GF-D8 (cell line): ENCODE measurements at places on chromosomes 3 and 15.
A peak's percentile ranks its signal among the peaks of the same experiment; 100 is the strongest.

- DNase-seq: no peak
Observed at GRCh38 chr3:151896246-151897012, 23.0 kb downstream of the SUCNR1 start.

GRCh38 chr3:188573291-188573940 is 419.5 kb downstream of the LPP start:
- no peak for DNase-seq

DNA sequence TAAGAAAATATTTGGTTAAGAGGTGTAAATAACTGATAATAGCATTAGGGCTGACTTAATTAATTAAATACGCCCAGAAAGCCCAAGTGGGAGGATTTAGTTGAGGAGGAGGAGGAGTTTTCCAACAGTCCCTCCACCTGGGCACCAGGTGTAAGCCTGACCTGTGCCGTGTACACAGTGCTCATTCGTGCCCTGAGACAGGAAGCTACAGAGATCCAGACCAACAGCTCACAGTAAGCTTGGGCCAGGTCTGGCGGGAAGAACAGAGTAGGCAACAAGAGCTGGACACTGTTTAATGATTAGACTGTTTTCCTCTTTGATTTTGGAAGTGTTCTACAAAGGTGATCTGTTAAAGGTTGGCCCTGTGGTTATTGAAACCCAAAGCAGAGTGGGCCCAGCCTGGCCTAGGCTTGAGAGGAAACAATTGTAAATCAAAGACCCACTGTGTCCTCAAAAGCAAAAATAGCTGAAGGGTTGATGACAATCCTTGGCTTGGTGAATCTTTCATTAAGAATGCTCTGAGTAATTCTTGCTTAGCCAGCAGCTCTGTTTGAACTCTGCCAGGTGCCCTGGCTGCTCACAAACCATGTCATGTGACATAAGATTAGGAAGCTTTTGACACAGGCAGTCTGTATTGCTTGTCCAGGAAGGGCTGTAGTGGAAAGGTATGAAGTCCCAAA is 13.8 kb downstream of the SQOR start:
- no peak for DNase-seq

- no peak for DNase-seq
Observed at GRCh38 chr15:74206801-74207281, 4.3 kb upstream of the STRA6 start.

DNA sequence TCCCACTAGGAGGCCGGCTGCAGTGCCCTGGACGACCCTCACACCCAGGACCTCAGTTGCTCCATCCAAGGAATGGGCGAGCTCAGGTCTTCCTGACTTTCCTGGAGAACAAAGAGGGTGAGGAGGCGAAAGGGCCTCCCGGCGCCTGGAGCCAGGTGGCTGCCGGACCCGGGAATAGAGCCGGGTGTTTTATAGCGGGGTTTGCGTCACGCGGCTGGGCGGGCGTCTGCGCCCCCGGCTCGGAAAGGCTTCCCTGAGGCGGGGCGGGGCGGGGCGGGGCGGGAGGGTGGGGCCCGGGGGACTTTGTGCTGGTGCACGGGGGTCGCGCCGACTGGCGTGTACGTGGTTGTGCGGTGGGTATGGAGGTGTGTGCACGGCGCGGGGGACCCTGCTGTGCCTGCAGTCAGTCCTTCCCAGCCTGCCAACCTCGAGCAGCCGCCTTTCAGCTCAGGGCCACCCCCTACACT is 4.6 kb upstream of the PRKCD start:
- DNase-seq: no peak

GRCh38 chr3:7973006-7973405 is 528.6 kb upstream of the LMCD1 start:
- DNase-seq: no peak

- DNase-seq: no peak
Observed at GRCh38 chr3:23807424-23808015, 1.8 kb downstream of the UBE2E1 start.

DNA sequence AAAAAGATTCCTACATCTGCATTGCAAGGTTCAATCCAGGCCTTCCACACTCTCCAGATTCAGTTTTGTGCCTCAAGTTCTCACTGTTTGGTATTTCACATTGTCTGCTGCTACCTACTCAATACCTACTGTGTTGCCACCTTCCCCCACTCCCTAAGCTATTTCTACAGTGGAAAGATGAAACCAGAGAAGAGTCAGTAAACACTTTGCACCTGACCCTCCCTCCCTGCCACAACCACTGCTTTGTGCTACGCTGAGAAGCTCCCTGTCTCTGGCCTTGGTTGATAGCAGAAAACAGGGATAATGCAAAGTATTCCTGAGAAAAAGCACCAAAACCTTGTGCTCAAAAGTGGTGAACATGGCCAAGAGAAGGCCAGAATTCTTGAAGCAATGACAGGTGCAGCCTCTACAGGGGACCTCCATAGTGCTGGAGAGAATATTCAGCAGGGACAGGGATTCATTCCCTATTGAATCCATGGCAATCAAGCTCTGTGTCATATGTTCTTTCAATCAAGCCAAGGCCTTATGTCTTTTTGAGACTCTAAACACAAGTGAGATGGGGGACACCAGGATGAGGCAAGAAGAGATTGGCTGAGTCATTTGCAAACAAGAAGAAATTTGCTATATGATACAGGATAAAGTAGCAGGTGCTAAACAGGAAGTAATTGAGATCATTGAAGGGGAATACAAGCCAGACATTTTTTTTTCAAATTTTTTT is 83.5 kb upstream of the LIPC start:
- DNase-seq: no peak

- no peak for DNase-seq
Observed at GRCh38 chr3:183255348-183255730, 2.3 kb downstream of the B3GNT5 start.

- DNase-seq: no peak
Observed at GRCh38 chr15:64017591-64018163, 28.6 kb downstream of the DAPK2 start.

DNA sequence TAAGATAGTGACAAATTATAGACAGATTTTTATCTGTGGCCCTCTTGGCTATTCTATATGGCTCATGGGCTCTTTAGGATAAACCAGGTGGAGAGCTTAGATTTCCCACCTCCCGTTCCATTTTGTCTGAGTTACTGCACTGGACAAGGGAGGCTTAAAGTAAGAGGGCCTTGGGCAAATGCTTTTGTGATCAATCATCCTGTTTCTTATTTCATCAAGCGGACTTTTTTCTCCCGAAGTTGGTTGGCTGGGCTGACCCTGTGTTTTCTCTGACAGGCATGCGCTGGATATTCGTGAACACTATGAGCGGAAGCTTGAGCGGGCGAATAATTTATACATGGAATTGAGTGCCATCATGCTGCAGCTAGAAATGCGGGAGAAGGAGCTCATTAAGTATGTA is 33.4 kb downstream of the TMEM41A start:
- DNase-seq: no peak

DNA sequence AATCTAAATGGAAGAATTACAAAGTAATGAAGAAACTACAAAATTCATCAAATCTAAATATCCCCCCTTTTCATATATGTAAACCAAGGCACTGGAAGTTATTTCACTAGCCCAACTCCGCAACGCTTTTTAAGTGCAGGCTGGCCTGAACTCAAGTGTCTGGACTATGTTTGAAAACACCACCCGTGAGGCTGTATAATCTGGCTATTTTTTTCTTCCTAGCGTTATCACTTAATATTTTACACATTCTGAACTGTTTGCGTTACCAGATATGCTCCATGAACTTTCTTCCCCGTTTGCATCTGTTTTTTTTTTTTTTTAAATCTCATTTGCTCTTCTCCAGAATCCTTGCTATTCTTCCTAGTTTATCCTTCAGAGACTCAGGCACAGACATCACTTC is 619.5 kb upstream of the CBLB start:
- no peak for DNase-seq

- DNase-seq: no peak
Observed at GRCh38 chr3:43221076-43221475, 65.3 kb upstream of the SNRK start.

- no peak for DNase-seq
Observed at GRCh38 chr3:193791041-193792032, 198.3 kb downstream of the OPA1 start.

GRCh38 chr3:27721717-27722564 is at the start of gene EOMES:
Gene EOMES, minus strand, starts transcription at chr3:27722323. Its CDS starts 29 bp downstream, at chr3:27722294.
- peak; percentile 3 for DNase-seq

DNA sequence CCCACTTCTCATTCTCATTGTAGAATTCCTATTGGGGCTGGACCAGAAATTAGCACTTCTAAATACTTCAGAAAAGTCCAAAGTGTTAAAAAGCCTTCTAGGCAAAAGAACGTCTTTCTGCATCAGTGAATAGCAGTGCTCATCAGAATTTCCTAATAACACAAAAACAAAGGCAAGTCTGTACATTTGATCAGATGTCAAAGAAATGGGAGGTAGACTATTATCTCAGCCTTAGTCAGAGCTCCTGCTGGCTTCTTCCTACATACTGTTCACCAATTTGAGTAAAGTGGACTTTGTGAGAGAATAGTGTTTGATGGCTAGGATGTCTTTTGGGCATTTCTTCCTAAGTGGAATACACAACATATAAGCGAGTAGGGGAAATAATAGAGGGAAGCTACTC is 48.7 kb downstream of the FOXB1 start:
- DNase-seq: no peak

DNA sequence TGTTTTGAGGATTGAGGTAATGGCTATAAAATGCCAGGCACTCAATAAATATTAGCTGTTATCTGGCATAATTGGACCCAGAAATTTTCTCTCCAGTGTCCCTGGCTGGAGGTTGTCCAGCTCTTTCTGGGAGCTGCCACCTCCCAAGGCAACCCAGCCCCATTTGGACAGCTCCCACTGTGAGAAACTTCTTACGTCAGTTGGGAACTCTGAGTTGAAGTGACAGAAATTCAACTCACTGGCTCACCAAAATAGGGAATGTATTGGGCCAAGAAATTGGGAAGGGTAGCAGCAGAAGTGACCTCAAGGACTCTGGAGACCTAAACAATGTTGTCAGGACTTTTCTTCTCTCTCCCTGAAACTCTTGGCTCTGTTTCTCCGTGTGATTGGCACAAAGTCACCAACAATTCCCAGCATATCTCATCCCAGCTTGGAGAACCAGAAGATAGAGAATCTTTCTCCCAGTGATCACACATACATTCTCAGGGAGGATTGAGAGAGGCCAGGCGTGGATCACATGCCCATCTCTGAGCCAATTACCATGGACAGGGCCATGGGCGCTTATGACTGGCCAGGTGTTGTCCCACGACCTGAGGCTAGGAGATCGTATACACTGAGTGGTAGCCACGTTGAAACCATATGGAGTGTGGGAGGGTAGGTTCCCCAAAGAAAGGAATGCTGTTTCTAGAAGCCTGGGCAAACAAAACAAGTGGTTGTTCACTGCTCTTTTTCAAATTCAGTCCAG is 22.5 kb upstream of the HCN4 start:
- DNase-seq: no peak
